GM04504 (cell line): ENCODE measurements at places on chromosomes 13 and 19.

GRCh38 chr19:45568732-45569131 is 15.9 kb downstream of the OPA3 start:
- DNase-seq, result no peak

DNA sequence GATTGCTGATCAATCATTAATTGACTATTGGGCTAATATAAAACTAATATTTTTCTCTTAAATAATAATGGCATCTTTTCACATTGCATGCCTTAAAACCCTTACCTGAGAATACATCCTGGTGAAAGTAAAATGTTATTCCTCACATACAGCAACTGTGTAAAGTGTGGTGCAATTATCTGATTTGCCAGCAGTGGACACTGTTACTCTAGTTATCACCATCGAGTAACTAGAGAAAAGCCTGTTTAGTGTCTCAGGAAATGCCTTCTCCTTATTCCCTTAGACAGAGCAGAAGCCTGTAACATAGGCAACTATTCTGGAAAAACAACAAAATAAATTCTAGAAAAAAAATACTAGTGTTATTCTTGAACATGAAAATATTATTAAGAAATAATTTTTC is 459.8 kb downstream of the FGF14 start:
- no peak for DNase-seq

DNA sequence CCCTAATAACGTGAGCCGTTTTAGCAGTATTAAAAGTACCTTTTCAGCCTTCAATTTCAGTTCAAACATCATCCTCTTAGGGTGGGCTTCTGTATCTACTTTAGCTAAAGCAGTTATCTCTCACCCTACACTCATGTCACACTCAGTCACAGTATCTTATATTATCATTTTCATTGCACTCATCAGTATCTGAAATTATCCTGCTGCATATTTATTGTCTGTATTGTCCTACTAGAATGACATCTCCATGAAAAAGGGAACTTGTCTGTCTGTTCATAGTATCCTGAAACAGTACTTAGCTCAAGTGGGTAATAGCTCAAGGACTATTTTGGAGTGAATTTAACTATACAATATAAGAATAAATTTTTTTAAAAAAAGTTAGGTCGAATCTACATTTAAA is 19.9 kb upstream of the RFC3 start:
- DNase-seq, result no peak

GRCh38 chr13:43537124-43537523 is 249.6 kb downstream of the ENOX1 start:
- DNase-seq, result no peak

DNA sequence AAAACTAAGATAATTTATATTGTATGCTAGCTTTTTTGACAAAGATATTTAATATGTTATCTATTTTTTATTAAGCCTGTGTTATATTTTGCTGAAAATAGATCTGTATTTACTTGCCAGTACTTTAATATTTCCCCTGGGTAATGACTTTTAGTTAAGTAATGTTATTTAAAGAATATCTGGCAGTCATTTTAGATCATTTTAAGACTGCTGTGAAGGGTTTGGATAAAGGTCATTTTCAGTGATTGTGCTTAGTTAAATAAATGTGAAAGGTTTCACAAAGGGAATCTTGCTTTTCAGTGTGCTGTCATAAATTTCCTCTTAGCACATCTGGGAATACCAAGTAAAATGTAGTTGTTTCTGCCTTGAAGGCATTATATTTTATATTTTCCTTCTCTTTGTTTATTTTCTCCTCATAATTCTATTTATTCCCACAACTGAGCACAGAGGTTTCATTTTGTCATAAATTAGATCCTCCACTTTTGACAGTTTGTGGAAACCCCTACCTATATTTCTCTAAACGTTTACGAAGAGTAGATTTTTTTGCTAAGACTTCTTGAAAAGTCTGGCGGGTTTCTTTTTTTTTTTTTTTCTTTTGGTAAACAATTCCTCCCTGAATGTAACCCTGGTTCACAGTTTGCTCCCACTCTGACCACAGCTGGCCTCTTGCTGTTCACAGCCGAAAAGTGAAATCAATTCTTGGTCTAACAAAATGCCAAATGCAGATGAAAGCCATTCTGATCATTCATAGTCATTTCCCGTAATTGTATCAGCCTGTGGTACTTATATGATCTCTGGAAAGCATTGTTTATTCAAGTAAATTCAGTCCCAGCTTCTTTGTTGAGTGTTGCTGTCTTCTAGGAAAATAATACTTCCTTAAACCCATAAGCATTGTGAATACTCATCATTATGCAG is 87.8 kb downstream of the MAB21L1 start:
- DNase-seq, result no peak

DNA sequence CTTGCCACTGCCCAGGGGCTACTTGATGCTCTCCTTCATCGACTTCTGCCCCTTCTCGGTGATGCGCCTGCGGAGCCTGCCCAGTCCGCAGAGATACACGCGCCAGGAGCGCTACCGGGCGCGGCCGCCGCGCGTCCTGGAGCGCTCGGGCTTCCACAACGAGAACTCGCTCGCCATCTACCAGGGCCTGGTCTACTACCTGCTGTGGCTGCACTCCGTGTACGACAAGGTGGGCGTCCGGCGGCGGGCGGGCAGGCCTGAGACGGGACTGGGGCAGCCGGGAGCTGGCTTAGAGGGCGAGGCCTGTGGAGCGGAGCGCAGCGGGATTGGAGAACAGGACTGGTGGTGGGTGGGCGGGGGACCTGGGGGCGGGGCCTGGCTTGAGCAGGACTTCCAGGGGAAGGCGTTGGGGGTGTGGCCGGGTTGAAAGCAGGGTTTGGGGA is 12.7 kb upstream of the PSMD8 start:
- DNase-seq, result no peak

GRCh38 chr19:9130965-9131364 is 4.2 kb upstream of the OR7G3 start:
- DNase-seq, result no peak

DNA sequence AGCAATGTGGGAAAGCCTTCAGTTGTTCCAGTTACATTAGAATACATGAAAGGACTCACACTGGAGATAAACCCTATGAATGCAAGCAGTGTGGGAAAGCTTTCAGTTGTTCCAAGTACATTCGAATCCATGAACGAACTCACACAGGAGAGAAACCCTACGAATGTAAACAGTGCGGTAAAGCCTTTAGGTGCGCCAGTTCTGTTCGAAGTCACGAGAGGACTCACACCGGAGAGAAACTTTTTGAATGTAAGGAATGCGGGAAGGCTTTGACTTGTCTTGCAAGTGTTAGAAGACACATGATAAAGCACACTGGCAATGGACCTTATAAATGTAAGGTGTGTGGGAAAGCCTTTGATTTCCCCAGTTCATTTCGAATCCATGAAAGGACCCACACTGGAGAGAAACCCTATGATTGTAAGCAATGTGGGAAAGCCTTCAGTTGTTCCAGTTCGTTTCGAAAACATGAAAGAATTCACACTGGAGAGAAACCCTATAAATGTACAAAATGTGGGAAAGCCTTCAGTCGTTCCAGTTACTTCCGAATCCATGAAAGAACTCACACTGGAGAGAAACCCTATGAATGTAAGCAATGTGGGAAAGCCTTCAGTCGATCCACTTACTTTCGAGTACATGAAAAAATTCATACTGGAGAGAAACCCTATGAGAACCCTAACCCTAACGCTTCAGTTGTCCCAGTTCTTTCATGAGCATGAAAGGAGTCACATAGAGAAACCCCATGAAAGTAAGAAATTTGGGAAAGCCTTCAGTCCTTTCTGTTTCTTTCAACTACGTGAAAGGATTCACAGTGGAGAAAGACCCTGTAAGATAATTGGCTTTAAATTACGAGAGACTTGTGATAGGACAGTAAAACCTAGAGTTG is 20.1 kb downstream of the ZNF627 start:
- no peak for DNase-seq

DNA sequence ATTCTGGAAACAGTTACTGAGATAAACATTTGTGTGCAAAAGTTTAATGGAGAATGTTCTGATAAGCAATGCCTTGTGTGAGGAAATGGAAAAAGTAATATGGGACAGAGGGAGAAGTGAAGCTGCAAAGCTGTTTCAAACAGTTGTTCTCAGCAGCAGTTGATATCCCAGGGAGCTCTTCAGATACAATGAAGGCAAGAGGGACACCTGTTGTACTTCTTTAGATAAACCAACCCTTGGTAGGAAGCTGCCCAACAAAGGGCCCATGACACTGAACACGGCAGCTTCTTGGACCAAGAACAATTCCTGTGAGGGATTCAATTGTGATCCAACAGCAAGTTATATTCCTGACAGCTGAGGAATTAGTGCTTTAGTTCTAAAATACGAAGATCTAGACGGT is 894.3 kb upstream of the PCDH20 start:
- no peak for DNase-seq

GRCh38 chr13:51213173-51213728 is 8.9 kb upstream of the FAM124A start:
- no peak for DNase-seq

DNA sequence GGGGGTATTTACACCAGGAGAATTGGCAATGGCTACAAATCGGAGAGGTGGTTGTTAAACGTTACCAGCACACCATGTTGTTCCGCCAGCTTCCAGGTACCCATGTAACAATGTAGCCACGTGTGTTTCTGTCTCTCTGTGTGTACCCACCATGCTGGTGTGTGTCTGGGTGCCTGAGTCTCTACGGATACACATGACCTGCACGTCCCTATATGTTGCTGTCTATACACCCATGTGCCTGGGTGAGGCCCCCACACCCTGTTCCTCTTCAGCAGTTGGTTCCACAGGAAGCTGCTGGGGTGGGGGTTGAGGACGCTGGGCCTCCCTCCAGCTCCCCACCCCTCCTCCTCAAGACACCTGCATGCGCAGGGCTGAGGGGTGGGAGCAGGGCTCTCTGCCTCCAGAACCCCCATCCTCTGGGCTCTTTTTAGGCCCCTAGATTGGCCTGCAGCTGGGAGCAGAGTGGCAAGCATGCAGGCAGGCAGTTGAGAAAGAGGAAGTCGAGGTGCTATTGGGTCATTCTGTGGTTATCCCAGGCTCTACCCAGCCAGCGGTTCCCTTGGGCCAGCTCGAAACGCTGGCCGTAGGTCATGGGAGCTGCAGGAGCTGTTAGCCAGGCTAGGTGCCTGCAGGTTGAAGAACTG is at the start of gene ARHGEF18:
TSS of gene ARHGEF18 (plus strand) at position 351 of the 644 bp plus-strand sequence. CDS start 13,954 bp downstream, outside the sequence.
- DNase-seq, result no peak

DNA sequence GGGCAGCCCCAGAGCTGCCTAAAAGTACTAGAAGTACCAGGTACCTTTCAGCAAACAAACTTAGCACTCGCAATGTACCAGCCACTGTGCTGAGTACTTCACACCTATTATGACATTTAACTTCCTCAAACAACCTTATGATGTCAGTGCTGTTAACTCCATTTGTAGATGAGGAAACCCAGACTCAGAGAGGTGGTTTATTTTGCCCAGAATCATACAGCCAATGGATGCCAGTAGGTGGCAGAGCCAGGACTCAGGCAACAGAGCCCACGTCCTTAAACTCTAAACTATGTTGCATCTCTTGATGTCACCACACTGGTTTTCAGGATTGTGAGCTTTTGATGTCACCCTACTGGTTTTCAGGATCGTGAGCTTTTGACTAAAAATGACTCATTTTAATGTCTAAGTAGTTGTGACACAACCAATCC is 78.9 kb downstream of the FLT1 start:
- no peak for DNase-seq

DNA sequence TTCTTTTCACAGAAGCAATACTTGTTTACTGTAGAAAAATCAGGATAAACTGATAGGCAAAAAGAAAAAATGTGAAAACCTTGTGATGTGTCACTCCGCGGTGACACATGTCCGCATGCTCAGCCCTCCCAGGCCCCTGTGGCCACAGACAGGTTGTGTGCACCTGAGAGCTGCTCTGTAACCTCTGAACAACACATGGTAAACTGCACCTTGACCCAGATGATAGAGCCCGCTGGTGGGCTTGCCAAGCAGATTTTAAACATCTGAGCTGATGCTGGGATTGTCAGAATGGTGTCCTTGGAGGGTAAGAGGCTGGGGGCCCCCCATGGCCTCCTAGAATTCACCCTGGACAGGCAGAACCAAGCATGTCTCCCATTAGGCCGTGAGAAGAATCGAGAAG is 33.8 kb downstream of the DHRS12 start:
- DNase-seq, result no peak

DNA sequence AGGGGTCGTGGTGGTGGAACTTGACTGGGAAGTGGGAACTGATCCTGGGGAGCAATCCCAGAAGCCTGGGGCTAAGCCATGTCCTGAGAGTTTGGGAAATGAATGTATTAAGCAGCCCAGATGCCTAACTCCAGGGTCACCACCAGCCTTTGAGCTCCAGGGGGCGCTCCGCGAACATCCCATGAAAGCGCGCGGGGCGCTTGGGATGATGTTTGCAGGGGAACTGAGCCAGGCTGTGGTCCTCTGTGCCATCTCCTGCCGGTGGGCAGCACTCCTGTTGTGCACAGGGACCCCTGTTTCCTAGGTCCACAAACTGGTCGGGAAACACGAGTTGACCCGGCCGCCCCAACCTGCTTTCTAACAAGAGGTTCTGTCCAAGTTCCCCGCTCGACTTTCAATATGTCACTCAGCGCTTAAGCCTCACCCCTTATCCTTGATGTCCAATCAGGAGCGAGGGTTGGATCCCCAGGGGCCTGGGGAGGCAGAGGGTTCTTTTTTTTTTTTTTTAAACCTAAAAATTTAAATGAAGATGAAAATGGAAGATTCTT is 14.4 kb downstream of the LEUTX start:
- peak; percentile 58 for DNase-seq

DNA sequence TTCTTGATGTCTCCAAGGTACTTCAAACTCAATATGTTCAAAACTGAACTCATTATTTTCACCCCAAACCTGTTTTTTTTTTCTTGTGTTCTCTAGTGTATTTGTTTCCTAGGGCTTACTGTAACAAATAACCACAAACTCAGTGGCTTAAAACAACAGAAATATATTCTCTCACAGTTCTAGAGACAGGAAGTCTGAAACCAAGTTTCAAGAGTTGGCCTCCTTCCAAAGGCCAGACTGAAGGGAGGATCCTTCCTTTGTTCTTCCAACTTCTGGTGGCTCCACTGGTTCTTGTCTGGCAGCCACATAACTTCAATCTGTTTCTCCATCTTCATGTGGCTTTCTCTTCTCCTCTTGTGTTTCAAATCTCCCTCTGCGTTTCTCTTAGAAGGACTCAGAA is 62.0 kb upstream of the PDCD5 start:
- no peak for DNase-seq

- DNase-seq, result no peak
Observed at GRCh38 chr13:97302611-97303010, 80.5 kb downstream of the MBNL2 start.

DNA sequence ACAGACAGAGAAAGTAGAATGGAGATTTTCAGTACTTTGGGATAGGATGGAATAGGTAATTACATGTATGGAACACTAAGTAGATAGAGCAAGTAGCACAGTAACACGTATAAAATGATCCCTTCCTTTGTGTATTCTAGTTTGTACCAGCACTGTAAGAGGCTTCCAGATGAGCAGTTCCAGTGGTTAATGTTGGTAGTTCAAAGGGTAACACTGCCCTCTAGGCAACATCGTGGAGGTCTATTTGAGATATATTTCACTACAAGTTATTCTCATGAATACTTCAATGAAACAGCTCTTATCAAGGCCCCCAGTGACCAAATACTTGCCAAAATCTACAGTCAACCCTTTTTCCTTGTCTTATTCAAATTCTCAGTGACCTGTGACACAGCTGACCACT is 13.5 kb upstream of the ZNF563 start:
- DNase-seq, result no peak
